NCI-H460 (cell line): ENCODE measurements at places on chromosomes 6 and 20.

DNA sequence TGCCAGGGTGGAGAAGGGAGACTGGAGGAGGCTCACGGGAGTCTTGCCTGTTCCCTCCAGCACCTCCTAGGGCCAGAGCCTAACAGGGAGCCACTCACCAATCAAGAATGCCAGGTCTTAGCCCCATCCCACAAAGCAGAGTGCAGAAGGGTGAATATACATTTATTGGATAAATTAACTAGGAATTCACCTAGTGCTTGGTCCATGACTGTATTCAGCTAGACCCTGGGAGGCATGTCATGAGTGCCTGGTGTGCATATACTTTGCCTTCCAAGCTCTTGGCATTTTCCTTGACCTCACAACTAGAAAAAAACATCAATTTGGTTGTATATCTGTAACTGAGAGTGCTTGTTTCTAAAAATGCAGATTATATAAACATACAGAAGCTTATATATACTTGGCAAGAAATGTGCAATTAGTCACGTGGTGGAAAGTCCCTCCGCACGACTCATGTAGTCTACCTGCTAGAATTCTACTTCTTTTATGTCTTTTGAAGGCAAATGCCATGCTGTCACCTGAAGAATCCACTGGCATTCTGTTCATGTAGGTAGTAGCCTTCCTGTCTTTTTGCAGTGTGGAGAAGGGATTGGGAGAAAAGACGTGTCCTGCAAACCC, 991.0 kb downstream of the KIF16B start:
- DNase-seq = no peak

- DNase-seq = no peak
Measured at GRCh38 chr20:11332381-11332780, 585.3 kb upstream of the BTBD3 start.

DNA sequence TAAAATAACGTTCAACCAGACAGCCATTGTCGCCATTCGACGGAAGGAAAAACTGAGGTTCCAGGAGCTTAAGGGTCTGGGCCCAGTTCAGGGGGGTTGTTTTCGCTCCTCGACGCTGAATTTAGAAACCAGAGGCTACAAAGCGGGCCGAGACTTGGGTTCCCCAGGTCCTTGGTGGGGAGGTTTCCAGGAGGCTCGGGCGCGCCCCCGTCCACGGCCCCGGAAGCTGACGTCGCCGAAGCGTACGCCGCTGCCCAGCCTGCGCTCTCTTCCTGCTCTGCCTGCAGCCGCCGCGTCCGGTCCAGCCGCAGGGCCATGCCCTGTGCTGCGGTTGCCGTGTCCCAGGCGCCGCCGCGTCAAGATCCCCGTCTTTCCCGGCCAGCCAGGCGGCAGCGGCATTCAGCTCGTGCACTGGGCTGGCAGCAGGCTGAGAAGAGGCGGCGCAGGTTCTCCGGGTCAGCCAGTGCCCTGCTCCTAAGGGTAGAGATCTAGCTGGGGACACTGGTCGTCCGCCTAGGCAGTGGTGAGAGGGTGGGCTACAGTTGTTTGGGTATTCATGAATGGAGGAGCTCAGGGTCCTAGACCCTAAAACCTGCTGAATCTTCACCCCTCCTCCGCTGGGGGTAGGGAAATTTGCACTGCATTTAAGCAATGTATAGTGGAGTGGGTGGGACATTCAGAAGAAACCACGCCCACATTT, 901 bp upstream of the TRIM26 start:
- DNase-seq = peak; percentile 49

GRCh38 chr20:17614176-17614811, 44.4 kb downstream of the DSTN start:
- DNase-seq = peak; percentile 18

GRCh38 chr6:140071601-140072062, 697.2 kb upstream of the CITED2 start:
- DNase-seq = no peak

GRCh38 chr6:157455731-157456523, 74.9 kb downstream of the ZDHHC14 start:
- DNase-seq = no peak

- no peak for DNase-seq
Measured at GRCh38 chr6:116238083-116238482, 15.8 kb downstream of the TSPYL4 start.

DNA sequence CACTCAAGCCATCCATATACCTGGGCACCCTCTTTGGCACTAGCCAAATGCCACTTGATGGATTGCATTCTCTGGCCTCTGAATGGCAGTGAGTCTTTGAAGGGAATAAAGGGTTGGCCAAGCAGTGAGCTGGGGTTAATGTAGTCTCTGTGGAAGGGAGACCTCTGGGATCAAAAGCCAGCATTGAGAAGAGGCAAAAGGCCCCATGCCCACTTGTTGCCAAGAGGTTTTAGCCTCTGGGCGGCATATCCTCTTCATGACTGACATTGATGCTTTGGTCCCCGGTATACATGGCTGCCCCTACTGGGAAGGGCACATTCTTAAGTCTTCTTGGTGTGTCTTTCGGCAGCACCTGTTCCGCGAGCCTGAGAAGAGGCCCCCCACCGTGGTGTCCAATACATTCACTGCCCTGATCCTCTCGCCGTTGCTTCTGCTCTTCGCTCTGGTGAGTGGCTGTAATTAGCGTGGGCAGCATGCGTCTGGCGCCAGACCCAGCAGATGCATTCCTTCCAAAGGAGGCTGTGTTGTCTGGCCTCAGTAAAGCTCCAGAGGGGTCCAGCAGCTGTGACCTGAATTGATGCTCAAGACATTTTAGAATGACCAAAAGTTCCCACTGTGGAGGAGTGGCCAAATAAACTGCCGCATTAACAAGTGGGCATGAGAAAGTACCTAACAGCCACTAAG, 29.5 kb downstream of the GHRH start:
- no peak for DNase-seq
